Large intestine (tissue), 12 donors: ENCODE measurements at places on chromosomes 2 and 18. TPM values are rescaled to one million over a fixed set of nuclear protein-coding genes. Genes with fewer than 3 reads are reported as not detected.

DNA sequence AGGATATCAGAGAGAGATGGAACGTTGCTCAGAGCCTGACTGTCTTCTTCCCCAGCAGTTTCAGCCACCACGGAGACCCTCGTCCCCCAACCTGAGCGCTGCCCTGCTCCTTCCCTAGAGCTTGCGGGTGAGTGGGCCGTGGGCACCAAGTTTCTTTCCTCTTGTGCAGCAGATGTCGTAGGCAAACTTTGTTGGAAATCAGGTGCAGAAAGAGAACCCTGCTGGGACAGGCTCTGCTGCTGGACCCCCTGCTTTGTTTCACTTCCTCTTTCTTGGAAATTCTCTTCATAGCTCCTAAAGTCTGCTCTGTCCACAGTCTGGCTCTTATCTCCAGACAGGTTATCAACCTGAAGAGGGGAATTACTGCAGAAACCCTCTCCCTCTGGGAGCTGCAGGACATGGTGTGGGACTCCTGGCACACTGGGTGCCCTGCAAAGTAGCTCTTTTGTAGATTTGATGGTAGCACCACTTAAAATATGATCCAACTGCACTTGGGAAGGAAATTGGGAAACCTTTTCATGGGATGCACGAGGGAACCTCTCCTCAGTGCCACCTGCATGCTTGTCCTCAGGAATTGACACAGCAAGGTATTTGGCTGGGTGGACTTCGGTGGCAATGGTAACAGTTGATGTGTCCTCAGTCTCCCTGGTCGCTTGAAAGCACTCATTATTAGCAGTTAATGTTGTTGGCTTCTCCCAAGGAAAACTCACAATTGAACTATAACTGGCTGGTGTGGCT lies 92.2 kb downstream of the ALPK2 start:
- no peak overlapping the region for H3K4me3 ChIP-seq
- DNase-seq, result no peak
- H3K36me3 ChIP-seq, result no peaks in the 10 kb centered on the region
- H3K4me1 ChIP-seq, result peaks cover 39% of the 10 kb centered on the region
- H3K27me3 ChIP-seq, result no peaks in the 10 kb centered on the region

GRCh38 chr18:33424266-33424946 lies 16.1 kb downstream of the CCDC178 start:
- H3K4me1 ChIP-seq, result no peaks in the 10 kb centered on the region
- H3K4me3 ChIP-seq, result no peak overlapping the region
- peaks cover 2% of the 10 kb centered on the region for H3K27me3 ChIP-seq
- no peaks in the 10 kb centered on the region for H3K36me3 ChIP-seq
- DNase-seq, result peak; percentile 2

- H3K36me3 ChIP-seq, result no peaks in the 10 kb centered on the region
- H3K27ac ChIP-seq, result no peak overlapping the region
- DNase-seq, result no peak
- no peaks in the 10 kb centered on the region for H3K27me3 ChIP-seq
- no peak overlapping the region for H3K4me3 ChIP-seq
These were observed 289.3 kb downstream of the RPRM start for GRCh38 chr2:153189091-153189888.

DNA sequence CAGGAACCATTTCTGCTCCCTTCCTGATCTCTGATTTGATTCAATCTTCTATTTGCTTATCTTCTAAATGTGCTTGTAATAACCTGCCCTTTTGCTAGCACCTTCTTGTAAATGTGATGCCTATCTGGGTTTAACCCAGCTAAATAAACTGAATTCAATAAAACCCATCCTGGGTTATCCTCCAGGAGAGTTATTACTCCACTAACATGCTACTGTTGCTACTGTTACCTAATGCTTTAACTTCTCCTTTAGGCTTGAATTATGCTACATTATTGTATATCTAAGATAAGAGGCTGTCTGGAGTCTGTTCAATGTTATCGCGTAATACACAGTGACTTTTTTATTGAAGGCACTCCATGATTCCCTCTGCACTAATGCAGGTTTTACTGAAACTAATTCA lies 206.5 kb upstream of the CTAGE1 start:
- peak overlapping the region; percentile 85 for H3K27ac ChIP-seq
- peaks cover 2% of the 10 kb centered on the region for H3K27me3 ChIP-seq
- H3K4me3 ChIP-seq, result no peak overlapping the region
- H3K36me3 ChIP-seq, result no peaks in the 10 kb centered on the region
- H3K4me1 ChIP-seq, result peaks cover 8% of the 10 kb centered on the region

Gene ALPG
- polyA plus RNA-seq, result not detected

DNA sequence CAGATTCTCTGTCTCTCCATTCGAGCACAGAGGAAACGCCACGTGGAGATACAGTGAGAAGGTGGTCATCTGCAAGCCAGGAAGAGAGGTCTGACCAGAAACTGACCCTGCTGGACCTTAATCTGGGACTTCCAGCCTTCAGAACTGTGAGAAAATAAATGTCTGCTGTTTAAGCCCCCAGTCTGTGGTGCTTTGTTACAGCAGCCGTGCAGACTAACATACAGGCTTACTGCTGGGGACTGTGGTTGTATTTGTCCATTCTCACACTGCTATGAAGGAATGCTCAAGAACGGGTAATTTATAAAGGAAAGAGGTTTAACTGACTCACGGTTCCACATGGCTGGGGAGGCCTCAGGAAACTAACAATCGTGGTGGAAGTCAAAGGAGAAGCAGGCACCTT lies 432.7 kb downstream of the IRS1 start:
- no peak overlapping the region for H3K4me3 ChIP-seq
- peaks cover 2% of the 10 kb centered on the region for H3K27me3 ChIP-seq
- no peak for DNase-seq
- no peaks in the 10 kb centered on the region for H3K4me1 ChIP-seq
- H3K36me3 ChIP-seq, result no peaks in the 10 kb centered on the region
